ENCODE measurements at places on chromosomes 12 and 14. TPM values are rescaled to one million over a fixed set of nuclear protein-coding genes. Genes with fewer than 3 reads are reported as not detected.

The CELA1 gene
- not detected for total RNA-seq

The PLEK2 gene
- 0.43 TPM for total RNA-seq

The RALGAPA1 gene
- total RNA-seq = 29.0 TPM

- DNase-seq = no peak
Observed at GRCh38 chr12:29710104-29710503, 73.6 kb downstream of the TMTC1 start.

DNA sequence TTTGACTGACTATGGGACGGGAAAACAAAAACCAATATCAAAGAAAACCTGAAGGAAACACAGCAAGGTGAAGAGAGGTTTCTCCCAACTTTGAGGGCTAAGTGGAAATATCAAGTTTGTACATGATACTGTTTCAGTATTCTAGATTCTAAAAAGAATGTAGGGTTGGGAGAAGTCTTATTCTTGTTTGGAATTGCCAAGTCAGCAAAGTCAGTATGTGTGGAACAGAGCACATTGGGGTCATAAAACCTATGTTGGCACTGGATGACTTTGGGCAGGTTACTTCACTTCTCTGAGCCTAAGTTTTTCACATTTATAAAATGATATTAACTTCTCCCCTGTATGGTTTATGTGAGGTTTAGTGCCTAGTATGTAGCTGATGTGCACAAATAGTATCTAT is 182.2 kb downstream of the ANO4 start:
- no peak for DNase-seq
